Occipital lobe (tissue), 3 donors: ENCODE measurements at places on chromosomes 11 and 22. TPM values are rescaled to one million over a fixed set of nuclear protein-coding genes. Genes with fewer than 3 reads are reported as not detected.

The INS gene
- total RNA-seq = not detected

The SLC17A6 gene
- total RNA-seq = 21.2 TPM

The OPCML gene
- 65.5 TPM for total RNA-seq

The CCDC82 gene
- total RNA-seq = 68.8 TPM

The SNX32 gene
- total RNA-seq = 7.3 TPM

The WNT7B gene
- 6.6 TPM for total RNA-seq

The BRSK2 gene
- 32.8 TPM for total RNA-seq

The P4HA3 gene
- not detected for total RNA-seq

The SYT7 gene
- total RNA-seq = 15.1 TPM

The CD3D gene
- not detected for total RNA-seq

The UBQLN3 gene
- total RNA-seq = not detected

The USP47 gene
- total RNA-seq = 154 TPM

The RIBC2 gene
- not detected for total RNA-seq

The LDHAL6A gene
- 0.62 TPM for total RNA-seq

The LAYN gene
- total RNA-seq = 4.4 TPM

The PARVA gene
- 5.6 TPM for total RNA-seq

The MICAL2 gene
- total RNA-seq = 28.2 TPM

The KCNE3 gene
- 1.7 TPM for total RNA-seq

The APOL3 gene
- 2.5 TPM for total RNA-seq

The NLRP10 gene
- not detected for total RNA-seq

The CD3E gene
- not detected for total RNA-seq

The PDGFD gene
- 13.1 TPM for total RNA-seq

The CALCA gene
- not detected for total RNA-seq

The CECR2 gene
- total RNA-seq = 4.4 TPM

The CEP164 gene
- 19.5 TPM for total RNA-seq

The RASL10A gene
- 15.0 TPM for total RNA-seq

The VSIG2 gene
- total RNA-seq = not detected

The RNF215 gene
- 25.7 TPM for total RNA-seq

The SPON1 gene
- 31.5 TPM for total RNA-seq

The SLC22A9 gene
- not detected for total RNA-seq

The MUC6 gene
- total RNA-seq = not detected

The PIH1D2 gene
- total RNA-seq = 2.0 TPM

The ZNF280B gene
- total RNA-seq = 3.7 TPM

The CARD18 gene
- total RNA-seq = not detected

The POU2AF1 gene
- total RNA-seq = not detected

The OR5A1 gene
- not detected for total RNA-seq

The VEGFB gene
- total RNA-seq = 9.5 TPM

The RIMBP3C gene
- total RNA-seq = 1.6 TPM

The CTR9 gene
- total RNA-seq = 36.8 TPM

The GGTLC2 gene
- total RNA-seq = not detected

The PNPLA5 gene
- not detected for total RNA-seq

The DDX25 gene
- total RNA-seq = 18.7 TPM

The GRIA4 gene
- total RNA-seq = 86.3 TPM

The APOL4 gene
- 10.5 TPM for total RNA-seq

The MCM5 gene
- 11.9 TPM for total RNA-seq

The UQCC3 gene
- 6.9 TPM for total RNA-seq

The MFRP gene
- not detected for total RNA-seq

The HBB gene
- 441 TPM for total RNA-seq

The OR6T1 gene
- total RNA-seq = not detected

The CRYBB1 gene
- 0.62 TPM for total RNA-seq

The OR8D4 gene
- total RNA-seq = 0.47 TPM

The TNNT3 gene
- 2.0 TPM for total RNA-seq

The C11orf91 gene
- total RNA-seq = not detected
